Chondrocyte (in vitro differentiated cells): ENCODE measurements at places on chromosomes 7 and 10. TPM values are rescaled to one million over a fixed set of nuclear protein-coding genes. Genes with fewer than 3 reads are reported as not detected.

- DNase-seq = no peak
These were observed 3.9 kb upstream of the CUX1 start for GRCh38 chr7:101813402-101814019.

DNA sequence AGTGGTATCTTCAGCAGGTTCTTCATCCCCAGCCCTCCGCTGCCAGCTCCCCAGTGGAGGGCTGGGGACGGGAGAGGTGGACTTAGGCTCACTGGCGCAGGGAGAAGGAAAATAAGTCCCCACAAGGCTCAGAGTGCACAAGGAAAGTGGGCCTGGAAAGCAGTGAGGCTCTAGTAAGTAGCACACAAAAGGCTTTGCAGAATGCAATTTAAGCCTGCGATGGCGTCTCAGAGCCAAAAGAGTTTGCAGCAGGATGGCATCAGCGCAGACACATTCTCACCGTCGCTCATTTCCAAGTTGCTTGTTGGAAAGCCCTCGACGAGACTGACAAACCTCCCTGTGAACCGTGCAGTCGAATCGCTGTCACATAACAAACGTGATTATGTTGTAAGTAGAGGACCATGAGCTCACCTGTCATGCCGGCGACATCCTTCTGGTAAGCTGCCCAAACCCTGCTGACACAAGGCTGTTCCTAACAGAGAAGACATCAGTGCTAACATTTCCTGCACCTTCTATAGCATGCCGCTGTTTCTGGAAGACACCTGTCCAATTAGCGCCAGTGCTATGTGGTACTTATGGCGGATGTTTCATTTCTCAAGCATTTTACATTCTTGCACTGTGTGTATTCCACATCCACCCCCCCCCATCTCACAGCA, 98.3 kb upstream of the NPVF start:
- DNase-seq = no peak

- DNase-seq = no peak
These were observed 34.1 kb downstream of the AFAP1L2 start for GRCh38 chr10:114370199-114370598.

UTF1 gene
- total RNA-seq = not detected in 3 replicates

GRCh38 chr10:71323407-71323806, 4.3 kb downstream of the SLC29A3 start:
- no peak for DNase-seq

ZNF239 gene
- total RNA-seq = 4.2 to 5.6 TPM (median 4.6 TPM) in 3 replicates

GRCh38 chr10:4372601-4373000, 453.4 kb upstream of the AKR1E2 start:
- no peak for DNase-seq

DNA sequence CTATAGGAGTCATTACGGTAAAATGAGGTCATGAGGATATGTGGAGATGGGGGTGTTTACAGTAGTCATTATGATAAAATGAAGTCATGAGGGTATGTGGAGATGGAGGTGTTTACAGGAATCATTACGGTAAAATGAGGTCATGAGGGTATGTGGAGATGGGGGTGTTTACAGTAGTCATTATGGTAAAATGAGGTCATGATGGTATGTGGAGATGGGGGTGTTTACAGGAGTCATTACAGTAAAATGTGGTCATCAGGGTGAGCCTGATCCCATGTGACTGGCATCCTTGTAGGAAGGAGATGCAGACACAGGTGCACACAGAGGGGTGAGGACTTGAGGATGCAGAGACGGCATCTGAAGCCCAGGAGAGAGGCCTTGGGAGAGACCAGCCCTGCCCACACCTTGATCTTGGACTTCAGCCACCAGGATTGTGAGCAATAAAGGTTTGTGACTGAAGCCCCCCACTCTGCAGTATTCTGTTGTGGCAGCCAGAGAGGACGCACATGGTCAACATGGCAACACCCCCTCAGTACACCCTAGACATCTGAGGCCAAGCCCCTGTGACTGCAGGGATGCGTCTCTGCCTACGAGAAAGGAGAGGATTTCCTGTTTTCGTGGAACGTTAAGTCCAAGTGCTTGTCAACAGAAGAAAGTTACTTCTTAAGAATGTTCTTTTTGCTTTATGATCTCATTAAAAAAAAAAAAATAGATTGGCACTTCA, 544.4 kb downstream of the DNAJB6 start:
- no peak for DNase-seq

DNA sequence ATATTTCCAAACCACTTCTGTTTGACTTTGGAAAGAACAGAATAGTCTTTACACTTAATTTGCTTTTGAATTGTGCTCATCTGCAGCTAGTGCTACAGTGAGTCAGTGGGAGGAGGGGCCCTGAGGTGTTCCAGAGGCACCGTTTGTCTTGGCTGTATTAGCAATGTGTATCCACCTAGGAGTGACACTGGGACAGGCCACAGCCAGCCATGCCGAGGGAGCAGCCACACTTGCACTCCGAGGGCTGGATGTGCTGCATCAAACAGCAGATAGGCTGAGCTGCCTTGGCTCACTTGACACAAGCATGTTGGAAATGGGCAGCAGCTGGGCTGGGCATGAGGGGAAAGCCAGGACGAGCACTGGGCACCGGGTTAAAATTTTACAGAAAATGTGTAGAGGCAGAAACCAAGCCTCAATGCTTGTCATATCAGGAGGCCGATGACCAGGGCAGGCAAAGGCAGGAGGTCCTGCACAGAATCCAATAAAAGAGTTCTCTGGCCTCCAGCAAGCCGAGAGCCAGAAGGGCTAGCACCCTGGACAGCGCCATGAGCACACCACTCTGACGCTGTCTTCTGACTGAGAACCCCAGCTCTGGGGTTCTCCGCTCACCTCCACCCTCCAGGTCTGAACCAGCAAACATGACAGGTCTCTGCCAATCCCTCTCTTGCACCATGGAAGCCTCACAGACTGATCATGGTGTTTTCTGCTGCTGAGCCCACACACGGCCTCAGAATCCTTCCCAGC, 163.3 kb downstream of the GRID1 start:
- no peak for DNase-seq

DNA sequence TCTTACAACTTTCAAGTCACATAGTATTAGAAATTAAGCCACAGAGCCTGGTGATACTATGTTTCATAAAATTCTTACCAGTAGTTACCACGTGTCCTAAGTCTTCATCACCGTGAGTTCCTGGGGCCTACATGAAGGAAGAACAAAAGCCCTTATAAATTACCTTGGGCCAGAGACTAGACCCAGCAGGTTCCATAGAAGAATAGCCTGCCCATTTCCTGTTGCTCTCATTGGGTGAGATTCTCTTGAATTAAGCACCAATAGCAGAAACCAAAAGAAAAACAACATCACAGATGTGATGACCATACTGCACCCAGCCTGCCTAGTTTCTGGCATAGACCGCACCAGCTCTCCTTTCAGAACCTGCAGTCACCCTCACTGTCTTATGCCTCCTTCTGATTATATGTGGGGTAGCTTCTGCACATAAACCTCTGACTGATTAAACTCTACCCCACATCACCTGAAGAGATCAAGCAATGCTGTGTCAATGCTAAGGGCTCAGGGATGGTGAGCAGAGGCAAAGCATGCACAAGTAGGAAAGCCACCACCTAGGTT, 18.0 kb upstream of the SEM1 start:
- no peak for DNase-seq

DNA sequence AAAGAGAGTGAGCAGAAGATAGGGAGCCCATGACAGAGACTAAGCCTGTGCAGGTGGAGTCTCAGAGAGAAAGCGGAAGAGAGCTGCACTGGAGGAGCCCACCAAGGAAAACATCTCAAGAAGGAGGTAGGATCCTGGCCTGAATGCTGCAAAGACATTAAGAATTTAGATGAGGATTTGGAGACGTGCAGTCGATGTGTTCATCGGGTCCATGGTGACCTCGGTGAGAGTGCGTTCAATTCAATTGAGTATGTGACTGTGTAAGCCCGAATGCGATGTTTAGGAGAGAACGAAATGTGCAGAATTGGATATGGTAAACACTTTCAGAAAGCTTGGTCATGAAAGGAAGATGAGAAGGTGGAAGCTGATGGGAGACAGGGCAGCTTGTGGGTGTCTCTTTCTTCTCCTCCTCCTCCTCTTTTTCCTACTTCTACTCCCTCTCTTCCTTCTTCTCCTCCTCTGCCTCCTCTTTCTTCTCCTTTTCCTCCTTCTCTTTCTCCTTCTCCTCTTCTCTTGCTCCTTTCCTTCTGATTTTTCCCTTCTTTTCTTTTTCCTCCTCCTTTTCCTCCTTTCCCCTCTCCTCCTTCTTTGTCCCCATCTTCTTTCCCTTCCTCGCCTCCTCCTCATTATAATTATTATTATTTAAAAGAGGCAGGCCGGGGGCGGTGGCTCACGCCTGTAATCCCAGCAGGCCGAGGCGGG, 276.0 kb downstream of the RPS24 start:
- DNase-seq = no peak

DNA sequence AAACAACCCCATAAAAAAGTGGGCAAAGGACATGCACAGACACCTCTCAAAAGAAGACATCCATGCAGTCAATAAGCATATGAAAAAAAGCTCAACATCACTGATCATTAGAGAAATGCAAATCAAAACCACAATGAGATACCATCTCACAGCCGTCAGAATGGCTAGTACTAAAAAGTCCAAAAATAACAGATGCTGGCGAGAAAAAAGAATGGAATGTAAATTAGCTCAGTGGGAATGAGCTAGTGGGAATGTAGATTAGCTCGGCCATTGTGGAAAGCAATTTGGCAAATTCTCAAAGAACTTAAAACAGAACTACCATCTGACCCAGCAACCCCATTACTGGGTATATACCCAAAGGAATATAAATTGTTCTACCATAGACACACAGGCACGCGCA, 287.0 kb downstream of the WDR37 start:
- no peak for DNase-seq

CALY gene
- 7.3 to 13.5 TPM (median 8.9 TPM) in 3 replicates for total RNA-seq
